Activated T-helper 1 cell treated with Interleukin-2 at 50 U/mL for 16 hours (primary cell): ENCODE measurements at places on chromosomes 5 and 9.

GRCh38 chr9:136230365-136230764, 15.2 kb downstream of the QSOX2 start:
- no peak for DNase-seq

DNA sequence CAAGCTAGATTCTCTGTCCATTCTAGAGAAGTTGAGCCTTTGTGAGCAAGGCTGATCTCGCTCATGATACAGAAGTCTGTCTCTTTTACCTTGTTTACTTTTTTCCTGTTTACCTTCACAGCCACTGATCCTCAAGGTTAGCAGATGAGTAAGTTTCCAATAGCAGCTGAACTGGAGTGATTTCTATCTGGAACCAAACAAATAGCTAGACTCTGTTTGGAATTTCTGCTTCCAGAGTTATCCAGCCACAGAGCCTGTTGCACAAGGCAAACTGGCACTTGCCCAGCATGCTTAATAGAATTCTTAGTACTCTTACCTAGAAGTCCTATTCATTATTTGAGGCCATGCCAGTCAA, 12.8 kb upstream of the PANK3 start:
- no peak for DNase-seq

DNA sequence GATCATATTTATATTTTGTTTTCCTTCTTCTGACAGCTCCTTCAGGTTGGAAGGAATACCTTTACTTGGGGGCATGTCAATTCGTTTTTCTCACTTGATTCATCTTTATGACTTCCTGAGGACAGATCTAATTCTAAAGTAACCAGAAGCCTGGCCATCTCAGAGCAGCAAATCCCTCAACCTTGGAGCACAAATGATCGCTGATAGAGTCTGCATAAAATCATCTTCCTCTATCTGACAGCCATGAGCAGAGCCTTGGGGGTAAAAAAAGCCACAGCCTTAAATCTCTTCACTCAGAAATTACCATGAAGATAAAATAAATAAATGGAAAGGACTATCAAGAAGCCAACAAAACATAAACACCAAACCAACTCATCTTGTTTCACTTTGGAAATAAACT, 325.8 kb downstream of the PRR16 start:
- no peak for DNase-seq

DNA sequence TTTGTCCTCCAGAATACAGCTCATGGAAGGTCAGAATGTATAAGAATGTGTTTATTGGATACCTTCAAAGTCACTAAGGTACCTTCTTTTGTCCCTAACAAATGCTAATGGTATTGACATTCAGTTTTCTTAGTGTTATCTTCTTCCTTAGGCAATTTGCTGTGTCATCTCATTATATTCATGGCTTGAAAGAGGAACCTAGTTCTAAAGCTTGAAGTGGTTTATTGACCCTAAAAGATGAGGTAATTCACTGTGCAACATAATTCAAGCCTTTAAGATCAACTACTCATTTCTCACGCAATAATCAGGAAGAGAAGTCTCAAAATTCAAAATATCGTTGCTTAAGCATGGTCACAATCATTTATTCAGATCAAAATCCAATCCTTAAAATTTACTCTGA, 342.7 kb upstream of the RIOK2 start:
- no peak for DNase-seq

- DNase-seq, result no peak
Measured at GRCh38 chr5:57174890-57175510, 1.1 kb downstream of the GPBP1 start.

- DNase-seq, result no peak
Measured at GRCh38 chr9:89723469-89724100, 118.8 kb downstream of the GADD45G start.

GRCh38 chr5:179821298-179822058, 773 bp downstream of the SQSTM1 start:
- peak; percentile 75 for DNase-seq

GRCh38 chr5:173192561-173192960, 42.4 kb downstream of the NKX2-5 start:
- DNase-seq, result no peak

DNA sequence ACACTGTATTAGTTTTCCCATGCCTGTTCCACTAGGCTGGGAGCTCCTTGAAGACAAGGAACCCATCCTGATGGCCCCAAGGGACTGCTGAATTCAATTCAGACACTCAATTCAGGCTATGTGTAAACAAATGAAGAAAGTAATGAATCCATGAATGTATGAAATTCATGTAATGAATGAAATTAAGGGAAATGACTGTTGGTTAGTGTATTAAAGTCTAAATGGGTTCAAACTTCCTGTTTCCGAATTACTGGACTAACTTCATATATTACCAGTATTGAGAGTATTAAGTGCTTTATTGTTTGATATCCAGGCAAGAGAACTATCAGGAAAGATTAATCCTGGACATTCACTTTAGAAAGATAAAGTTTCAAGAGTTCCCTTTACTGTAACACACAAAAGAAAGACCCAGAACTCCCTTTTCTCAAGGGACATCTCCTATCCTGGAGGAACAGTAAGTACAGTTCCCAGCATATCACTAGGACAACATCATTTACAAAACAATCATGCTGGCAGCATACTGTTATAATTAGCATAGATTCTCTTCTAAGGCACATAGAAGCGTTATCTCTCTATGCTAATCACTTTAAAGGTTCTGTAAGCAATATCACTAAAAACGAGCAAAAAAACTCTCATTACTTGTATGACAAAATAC, 28.5 kb upstream of the IFNK start:
- no peak for DNase-seq

GRCh38 chr9:11755951-11756350, 937.2 kb upstream of the TYRP1 start:
- no peak for DNase-seq

DNA sequence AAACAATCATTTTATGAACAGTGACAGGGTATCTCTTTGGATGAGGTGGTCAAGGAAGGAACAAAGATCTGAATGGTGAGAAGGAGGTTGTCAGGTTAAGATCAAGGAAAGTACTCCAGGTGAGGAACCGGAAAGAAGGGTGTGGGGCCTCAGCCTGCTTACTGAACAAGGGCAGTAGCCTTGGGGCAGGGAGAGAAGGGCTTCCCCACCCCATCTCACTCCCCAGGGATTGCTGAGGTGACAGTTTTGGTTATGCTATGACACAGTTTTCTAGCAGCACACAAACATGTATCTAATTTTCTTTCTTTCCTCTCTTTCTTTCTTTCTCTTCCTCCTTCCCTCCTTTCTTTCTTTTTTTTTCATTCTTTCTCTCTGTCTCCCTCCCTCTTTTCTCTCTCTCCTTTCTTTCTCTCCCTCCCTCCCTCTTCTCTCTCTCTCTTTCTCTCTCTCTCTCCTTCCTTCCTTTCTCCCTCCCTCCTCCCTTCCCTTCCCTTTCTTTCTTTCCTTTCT, 4.1 kb upstream of the HDHD3 start:
- no peak for DNase-seq

- DNase-seq, result no peak
Measured at GRCh38 chr9:84101964-84102632, 121.5 kb downstream of the RMI1 start.

DNA sequence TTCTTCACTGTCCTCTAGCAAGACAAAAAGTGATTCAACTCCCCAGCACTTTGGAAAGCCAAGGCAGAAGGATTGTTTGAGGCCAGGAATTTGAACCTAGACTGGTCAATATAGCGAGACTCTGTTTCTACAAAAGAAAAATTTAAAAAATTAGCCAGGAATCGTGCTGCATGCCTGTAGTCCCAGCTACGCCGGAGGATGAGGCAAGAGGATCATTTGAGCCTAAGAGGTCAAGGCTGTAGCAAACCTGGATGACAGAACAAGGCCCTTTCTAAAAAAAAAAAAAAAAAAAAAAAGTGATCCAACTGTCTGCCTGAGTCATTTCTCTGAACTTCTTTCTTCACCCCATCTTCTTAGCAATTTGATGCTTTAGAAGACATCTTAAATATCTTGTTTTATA, 12.4 kb downstream of the ITGA2 start:
- DNase-seq, result no peak

- no peak for DNase-seq
Measured at GRCh38 chr9:134410071-134410834, 84.0 kb downstream of the RXRA start.

GRCh38 chr9:126016579-126017290, 269.6 kb downstream of the PBX3 start:
- DNase-seq, result no peak

DNA sequence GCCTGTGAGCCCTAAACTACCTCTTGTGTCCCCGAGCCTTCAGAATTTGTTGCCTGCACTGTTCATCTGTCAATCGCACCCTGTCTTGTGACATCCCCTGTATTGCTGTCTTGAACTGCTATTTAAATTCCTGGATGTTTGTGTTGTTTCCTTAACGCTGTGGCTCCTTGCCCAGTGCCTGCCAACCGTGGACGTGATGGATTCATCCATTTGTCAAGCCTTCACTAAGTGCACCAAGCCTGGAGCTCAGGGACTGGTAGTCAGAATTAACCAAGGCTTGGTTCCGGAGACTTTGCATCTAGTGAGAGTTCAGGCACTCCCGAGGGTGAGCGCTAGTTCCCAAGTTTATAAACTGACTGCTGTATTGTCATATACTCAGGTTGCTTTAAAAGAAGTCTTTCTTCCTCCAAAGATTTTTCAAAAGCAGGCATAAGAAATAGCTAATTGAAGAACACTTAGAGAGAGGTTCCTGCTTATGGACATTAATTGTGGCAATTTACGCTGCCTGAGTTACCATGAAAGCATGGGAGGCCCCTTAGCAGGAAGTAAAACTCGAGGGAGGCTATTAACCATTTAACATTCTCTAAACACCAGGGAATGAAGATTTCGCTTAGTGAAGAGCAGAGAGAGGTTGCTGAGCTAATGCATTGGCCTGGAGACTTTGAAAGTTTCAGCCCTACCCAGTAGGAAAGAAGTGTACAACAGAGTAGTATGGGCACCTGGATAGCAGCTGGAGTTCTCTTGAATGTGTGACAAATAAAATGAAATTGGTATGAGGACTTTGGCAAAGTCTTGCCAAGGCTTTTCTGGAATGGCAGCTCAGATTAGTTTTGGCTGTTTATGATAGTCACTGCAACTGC, 29.0 kb downstream of the RGS3 start:
- DNase-seq, result no peak

GRCh38 chr5:95284572-95285408, at the start of gene MCTP1:
TSS of gene MCTP1 (minus strand) at chr5:95285094.
- DNase-seq, result no peak

GRCh38 chr5:127243011-127243410, 47.6 kb upstream of the MEGF10 start:
- DNase-seq, result no peak

- DNase-seq, result no peak
Measured at GRCh38 chr9:2560180-2560579, 61.4 kb upstream of the VLDLR start.

GRCh38 chr9:38408719-38409118, 15.5 kb downstream of the IGFBPL1 start:
- no peak for DNase-seq

GRCh38 chr5:88722546-88723073, 160.4 kb downstream of the MEF2C start:
- DNase-seq, result no peak

DNA sequence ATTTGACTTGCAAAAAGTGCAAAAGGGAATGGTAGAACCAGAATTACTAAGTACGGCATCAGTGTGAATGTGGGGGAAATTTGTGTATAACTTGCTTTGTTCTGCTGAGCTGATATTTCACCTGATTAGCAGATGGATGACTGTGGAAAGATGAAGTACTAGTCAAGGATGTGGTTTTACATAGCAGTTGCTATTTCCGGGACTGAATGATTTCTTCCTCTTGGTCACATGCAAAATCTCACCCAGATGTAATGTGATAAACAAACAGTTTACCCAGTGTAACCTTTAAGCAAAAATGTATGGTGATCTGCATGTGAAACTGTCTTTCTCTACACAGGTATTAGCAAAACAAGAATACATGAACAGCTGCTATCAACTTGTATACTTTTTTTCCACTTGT, 46.1 kb downstream of the DCP2 start:
- DNase-seq, result no peak

DNA sequence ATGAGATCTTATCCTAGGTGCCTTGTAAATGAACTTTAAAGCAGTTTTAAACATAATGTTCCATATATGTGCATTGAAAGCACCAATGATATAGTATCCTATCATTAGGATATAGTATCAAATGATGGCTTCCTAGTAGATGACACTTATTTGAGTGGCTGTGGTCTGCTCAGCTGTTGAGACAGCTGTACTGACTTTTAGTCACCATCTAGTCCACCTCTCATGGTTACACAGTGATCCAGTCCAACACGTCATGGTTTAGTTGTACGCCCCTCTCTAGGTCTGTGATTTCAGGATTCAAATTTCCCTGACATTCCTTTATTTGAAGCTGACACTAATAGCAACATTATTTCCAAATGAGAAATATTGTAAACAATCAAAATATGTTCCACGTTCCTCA, 127.3 kb upstream of the TUT7 start:
- DNase-seq, result no peak

DNA sequence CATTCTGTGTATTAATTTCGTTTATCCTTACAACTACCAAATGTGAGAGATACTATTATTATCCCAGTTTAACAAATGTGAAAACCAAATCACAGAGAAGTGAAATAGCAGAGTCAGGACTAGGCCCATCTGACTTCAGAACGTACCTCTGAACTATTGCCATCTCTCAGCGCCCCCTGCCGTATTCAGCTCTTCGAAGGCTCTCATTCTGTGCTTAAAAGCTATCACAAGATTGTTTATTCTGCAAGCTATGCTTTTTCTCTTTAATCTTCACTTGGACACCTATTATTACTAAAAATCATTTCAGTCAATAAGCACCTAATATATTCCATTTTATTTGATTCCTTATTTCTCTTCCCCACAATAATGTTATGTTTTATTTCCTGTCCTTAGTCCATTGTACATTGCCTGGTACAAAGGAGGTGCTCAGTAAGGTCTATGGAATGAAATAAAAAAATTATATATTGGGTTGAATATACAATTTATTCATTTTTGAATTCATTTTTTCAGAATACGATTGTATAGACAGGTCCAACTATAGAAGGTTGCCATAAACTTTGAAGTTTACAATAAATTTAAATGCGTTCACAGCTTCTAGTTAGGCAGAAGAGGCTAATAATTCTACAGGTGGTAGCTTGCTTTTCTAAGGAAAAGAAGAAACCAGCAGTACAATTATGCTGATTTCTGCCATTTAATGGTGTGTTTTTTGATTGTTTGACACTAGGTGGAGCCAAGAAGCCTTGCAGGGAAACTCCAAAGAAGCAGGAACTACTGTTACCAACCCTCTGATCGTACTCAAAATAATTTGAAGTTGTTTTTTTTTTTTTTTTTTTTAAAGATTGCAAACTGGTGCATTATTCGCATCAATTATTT, 202.2 kb upstream of the DMRTA1 start:
- DNase-seq, result no peak

- DNase-seq, result no peak
Measured at GRCh38 chr9:20725675-20726074, 41.6 kb downstream of the FOCAD start.

- DNase-seq, result no peak
Measured at GRCh38 chr9:136557036-136557435, 11.2 kb upstream of the NOTCH1 start.

DNA sequence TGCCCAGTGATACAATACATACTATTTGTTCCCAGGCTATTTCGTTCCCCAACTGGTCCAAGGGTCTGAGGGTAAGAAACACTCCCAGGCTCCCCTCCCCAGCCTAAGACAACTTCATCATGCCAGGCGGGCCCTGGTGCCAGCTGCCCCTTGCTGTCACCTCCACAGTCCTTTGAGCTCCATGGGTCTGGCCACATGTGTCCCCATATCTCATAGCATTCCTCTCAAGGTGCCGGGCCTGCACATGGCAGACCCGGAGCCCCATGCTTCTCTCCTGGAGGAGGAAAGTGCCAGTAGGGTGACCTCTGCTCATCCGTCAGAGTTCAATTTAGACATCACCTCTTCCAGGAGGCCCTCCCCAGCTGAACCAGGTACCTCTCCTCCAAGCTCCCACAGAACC, 120.5 kb downstream of the C5orf15 start:
- no peak for DNase-seq
